ENCODE measurements at places on chromosomes 6 and 20.
A peak's percentile ranks its signal among the peaks of the same experiment; 100 is the strongest.

DNA sequence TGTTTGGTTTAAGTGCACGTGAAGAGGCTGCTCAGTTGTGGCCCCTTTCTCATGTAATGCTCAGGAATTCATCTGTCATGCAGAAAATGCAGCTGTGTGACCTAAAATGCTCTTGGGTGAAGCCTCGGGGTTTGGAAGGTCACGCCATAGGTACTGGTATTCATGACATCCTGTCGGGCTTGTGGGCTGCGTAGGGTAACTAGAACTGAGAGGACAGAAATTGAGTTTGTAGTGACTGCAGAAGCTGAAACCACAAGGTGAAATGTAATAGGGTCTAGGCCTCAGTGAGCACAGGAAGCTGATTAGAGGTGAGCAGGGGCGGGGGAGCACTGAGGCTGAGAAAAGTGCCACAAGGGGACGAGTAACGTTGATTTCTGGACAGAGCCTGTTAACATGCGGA, 128.8 kb downstream of the SOBP start:
- DNase-seq = no peak

GRCh38 chr6:151869345-151869744, 61.9 kb downstream of the ESR1 start:
- no peak for DNase-seq

DNA sequence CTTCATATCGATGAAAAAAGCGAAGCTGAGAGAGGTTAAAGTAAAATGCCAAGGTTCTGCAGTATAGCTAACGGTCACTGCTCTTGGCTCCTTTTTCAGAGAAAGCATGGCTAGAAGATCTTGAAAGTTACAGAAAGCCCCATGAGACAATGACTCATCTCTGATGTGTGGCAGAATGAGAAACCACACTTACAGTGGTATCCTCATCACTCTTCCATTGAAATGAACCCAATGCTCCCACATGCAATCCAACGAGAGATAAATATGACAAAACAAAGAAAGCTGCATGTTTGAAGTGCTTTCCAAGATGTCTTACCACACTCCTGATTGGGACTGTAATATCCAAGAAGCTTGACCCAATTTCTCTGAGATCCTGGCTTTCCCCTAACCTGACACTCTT, 694.9 kb downstream of the PRKN start:
- no peak for DNase-seq

DNA sequence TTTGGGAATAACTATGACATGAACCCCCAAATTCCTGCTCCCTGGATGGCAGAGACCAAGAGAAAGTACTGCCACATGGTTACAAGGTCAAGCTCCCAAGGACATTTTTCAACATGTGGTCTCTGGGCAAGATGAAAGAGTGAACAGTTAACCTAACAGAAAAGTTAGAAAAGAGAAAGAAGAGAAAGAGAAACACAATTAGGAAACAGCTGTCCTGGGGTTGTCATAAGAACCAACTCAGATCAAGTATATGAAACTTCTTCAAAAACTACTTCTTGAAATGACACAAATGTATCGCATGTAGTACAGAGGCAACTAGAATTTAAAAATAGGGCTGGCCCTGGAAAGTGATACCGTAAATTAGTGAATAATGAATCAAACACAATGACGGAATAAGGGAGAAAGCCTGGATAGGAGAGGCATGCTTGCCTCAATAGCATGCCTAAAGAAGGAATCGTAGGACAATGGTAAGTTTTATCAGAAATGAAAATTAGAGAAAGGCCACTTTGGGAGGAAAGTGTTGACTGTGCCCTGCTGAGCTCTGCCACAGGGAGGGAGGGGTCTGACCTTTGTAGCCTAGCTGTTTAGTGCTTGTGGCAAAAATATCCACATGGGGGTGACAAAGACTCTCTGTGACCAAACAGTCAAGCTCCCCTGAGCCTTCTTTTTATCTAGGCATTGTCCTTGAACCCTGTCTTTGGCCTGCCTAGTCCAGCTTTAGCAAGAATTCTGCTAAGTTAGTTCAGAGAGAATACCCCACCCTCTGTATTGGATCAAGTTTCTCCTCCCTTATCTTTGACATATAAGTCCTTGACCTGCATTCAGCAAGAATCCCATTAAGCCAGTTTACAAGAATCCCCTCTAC, 4.3 kb upstream of the DCBLD1 start:
- no peak for DNase-seq

- DNase-seq = no peak
These were observed 1.7 kb downstream of the HBS1L start for GRCh38 chr6:135052939-135053338.

DNA sequence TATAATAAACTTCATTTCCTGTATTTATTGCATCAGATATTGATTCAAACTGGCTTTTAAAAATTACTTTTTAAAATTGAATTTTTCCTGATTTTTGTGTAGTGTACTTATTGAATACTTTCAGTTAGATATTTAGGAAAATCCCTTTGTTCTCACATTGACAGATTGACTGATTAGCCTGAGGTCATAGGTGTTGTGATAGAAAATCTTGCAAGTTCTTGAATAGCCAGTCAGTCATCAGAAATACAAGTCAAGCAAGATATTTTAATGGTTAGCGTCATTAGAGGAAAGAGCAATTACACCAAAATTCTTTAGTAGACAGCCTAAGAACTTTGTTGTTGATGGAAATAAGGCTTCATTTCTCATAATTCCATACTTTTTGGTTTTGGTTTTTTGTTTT, 3.4 kb upstream of the TMEM30A start:
- no peak for DNase-seq

DNA sequence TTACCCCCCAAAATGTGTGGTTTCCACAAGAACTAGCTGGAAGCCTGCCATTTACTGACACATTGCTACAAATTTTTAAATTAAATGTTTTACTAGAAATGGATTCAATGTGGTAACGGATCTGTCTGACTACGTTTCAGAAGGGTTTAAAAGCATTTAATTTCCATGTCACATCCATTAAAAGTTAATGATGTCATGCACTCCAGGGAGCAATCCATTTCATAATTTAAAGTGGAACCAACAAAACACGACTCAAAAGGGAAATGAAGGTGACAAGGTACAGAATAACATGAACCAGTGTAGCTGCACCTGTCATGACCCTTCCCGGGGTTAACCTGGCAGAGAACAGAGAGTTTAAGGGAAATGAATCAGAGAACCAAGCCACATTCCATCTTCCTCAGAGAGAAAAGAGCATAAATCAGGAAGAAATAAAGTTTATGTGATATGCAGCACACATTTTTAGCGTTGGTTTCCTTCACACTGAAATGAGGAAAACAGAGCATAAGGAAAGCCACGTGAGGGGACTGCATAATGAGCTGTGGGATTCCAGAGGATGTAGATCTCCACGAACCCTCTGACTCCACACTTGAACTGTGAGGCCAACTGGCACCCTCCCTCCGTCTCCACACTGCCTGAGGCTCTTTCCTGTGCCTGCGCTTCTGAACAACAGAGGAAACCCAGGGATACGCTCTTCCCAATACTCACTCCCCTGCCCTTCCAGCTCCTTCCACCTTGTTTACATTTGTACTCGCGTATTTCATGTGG, 170.3 kb upstream of the AHI1 start:
- no peak for DNase-seq

DNA sequence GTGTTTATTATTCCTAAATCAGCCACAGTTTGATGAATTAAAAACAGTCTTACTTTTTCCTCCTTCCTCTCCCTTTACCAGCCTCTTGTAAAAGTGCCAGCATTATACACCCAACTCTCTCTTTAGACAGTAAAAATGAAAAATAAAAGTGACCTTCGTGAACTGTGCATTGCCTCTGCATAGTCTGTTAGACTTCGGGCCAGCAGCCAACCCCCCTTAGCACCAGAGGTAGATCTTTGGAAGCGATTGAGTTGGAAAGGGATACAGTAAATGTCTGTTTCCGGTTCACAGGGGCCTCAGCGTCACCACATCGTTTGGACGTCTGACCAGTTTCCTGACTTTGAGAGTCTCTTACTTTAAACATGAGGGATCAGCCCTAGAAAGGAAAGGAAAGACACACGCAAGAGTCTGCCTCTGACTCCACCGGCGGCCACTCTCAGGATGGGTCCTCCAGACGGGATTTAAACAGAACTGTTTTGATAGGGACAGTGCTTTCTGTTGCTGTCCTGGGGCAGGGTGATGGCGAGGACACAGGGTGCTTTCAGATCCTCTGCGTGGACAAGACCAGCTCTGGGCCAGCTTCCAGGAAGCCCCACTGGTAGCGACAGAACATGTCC, 206.6 kb upstream of the PREP start:
- no peak for DNase-seq

DNA sequence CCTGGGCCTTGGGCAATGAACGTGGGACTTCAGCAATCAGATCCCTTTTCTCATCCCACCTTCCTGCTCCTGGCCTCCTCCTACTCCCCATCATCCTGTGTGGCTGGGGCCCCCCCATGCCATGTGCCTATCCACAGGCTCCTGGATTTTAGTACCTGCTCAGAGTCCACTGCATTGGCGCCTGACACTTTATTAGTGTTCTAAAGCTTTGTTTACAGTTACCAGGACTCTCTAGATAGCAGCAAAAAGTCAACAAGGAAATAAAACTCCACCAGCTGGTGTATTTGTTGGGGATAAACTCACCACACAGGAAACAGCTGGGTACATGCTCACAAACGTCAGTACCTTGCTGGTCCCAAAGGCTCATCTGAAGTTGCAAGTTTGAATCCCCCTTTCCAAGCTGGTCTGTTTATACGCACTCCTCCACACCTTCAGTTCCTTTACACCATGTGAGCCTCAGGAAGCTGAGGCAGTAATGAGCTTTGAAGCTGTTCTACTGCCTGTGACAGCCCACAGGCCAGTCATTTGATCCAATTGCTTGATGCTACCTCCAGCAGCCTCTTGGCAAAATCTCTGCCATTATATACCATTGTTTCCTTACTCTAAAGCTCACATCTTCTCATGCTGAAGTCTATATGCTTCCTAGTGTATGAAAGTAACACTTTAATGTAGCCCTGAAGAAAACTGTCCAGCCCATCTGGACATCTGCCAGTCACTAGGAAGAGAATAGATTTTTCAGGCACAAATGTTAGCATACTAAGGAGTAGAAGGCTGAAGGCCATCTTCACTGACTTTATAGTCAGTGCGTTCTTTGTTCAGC, 76.6 kb downstream of the ANKEF1 start:
- DNase-seq = peak; percentile 5

GRCh38 chr20:36349384-36350170, 43.4 kb downstream of the DLGAP4 start:
- DNase-seq = no peak

DNA sequence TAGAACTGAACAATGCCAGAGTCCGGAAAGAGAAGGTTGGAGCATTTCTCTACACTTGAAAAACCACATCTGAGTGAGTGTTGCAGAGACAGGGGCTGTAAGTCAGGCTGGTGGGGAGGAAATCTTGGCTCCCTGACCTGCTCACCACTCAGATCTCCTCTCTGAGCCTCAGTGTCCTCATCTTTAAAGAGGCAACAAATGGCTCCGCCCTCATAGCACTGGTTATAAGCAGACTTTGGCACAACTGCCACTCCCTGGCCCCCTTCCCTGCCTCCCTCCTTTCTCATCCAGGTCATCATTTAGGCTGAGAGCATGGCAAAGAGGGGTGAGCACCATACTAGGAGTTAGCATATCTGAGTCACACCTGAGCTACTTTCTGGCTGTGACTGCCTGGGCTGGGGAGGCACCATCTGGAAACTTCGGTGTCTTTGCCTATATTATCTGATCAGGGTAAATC, 10.6 kb downstream of the SIRPG start:
- DNase-seq = no peak

GRCh38 chr6:116277124-116277523, 2.6 kb downstream of the TSPYL1 start:
- DNase-seq = no peak

DNA sequence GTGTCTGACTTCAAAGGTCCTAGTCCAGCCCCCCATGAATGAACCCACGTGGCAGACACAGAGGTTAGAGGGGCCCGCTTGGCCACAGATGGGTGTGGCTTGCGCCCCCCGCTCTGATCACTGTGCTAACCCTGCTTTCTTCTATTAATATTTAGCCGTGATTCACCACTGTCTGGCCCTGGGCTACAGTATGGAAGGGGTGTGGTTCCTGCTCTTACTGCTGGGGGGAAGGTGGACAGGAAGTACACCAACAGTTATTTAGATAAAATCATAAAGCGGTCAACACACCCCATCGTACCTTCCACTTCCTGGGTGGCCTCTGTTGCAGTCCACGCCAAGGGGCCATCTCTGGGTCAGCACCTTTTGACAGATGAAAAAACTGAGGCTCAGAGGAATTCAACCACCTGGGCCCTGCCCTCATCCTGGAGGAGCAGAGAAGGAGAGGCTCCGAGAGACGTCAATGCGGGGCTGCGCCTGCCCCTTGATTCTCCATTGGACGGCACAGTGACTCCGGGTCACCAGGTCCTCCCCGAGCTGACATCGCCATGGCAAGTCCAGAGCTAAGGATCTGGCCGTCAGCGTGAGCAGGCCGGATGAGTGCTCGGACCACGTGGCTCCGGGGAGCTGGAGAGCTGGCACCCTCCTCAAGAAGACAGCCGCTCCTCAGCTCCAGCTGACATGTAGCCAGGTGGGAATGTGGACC, 206.3 kb downstream of the PREX1 start:
- no peak for DNase-seq
